ENCODE measurements at places on chromosomes 7 and 10. TPM values are rescaled to one million over a fixed set of nuclear protein-coding genes. Genes with fewer than 3 reads are reported as not detected.

The TMEM26 gene
- polyA plus RNA-seq, result 9.0 TPM

The FLNC gene
- 14.9 TPM for polyA plus RNA-seq

The ARHGAP22 gene
- 0.93 TPM for polyA plus RNA-seq

The TLX1 gene
- polyA plus RNA-seq, result not detected

Measured in left kidney (tissue), 8 donors.